ENCODE measurements at places on chromosomes 5 and 9.
A peak's percentile ranks its signal among the peaks of the same experiment; 100 is the strongest.

DNA sequence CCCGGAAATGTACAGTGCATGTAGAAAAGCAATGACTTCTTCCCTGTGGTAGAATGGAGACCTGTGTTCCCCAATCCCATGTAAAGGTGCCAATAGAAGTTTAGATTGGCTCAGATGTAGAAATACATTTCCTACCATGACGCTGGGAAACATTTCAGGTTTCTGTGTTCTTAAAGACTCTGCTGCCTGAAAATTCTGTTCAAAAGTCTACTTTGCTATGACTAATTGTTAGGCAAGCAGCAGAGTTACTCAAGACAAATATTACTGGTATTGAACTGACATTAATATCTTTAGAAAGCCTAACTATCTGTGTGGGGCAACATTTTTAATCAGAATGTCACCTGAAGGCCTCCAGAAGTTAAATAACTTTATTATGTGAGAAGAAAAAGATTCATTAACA is 75.5 kb upstream of the ELL2 start:
- peak; percentile 44 for DNase-seq

- no peak for DNase-seq
Measured at GRCh38 chr9:129595903-129596540, 24.9 kb downstream of the C9orf50 start.

DNA sequence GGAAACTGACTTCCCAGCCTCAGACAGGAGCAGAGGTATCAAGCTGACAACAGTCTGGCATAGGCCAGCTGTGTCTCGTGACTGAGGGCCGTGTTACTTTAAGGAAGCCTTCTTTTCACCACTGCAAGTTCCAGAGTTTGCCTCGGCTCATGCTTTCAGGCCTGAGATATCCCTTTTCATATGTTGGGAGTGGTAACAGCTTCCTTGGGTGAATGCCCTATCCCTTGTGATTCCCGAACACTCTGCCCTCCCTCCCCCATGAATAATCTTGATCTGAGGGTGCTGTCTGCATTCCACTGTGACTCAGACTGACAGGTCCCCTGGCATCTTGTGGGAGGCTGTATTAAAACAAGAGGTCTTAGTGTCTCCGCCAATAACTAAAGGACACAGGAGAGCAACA is 49.7 kb upstream of the ARL15 start:
- DNase-seq = peak; percentile 73

DNA sequence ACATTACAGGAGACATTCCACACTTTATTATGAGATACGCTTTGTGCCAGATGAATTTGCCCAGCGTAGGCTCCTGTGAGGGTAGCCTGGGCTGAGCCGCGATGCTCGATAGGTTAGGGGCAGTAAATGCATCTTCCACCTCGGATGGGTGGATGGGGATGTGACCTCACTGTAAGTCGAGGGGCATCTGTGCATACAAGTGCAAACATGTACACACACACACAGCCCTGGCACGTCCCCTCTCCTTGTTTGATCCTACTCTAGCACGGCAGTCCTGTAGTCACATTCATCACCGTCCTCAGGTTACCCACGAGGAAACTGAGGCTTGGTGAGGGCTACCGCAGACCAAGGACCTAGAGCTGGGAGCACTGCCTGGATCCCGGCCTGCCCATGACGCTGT is 166.8 kb downstream of the COL23A1 start:
- DNase-seq = no peak

DNA sequence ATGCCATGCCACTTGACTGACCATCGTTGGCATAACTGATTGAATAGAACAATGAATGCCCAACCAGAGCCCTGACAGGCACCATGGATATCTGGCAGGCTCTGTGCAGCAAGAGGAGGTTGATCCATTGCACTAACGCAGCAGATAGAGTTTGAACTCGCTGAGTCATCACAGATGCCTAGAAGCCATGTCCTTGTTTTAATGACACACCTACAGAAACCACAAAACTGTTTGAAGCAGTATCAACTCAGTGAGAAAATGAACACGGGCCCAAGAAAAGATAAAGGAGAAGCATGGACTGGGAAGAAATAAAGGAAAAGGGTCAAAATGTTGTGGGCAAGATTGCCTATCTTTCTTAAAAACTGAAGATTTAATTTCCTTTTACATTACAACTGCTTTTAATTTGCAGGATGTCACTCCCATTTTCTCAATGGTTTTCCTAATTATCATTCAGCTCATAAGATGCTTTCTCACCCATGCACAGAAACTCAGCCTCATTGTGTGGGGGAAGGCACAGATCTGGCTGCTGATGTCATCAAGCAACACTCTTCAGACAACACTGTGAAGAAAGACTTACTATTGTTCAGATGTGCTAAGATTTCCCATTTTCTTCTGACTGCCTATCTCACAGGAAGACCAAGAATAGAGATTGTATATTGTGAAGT is 129.0 kb downstream of the PIK3R1 start:
- DNase-seq = peak; percentile 59
